ENCODE measurements at places on chromosomes 4 and X. TPM values are rescaled to one million over a fixed set of nuclear protein-coding genes. Genes with fewer than 3 reads are reported as not detected.

DNA sequence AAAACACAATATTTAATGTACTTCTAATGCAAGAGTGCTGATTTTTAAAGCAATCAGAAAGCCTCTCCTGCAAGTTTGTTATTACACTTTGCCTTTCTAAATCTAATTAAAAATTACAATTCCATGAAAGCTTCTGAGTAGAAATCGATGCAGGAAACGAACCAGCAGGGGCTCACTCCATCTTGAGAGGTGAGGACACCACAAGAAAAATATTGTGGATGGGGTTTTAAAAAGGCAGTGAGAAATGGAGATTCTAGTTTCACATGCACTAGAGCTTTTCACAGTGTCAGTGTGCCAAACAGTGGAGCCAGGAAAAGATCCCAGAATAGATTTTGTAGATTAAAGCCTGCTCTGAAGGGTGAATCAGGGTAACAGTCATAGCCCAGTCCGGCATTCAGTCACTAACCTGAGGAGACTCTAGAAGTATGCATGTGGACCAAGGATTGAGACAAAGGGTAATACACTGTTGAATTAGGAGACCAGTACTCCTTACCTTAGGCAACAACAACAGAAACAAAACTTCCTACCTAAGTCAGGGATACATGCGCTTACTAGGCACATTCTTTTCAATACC is 362.3 kb downstream of the NAF1 start:
- no peak for DNase-seq

- peak; percentile 25 for DNase-seq
These were observed 242.2 kb upstream of the GK2 start for GRCh38 chr4:79650217-79650616.

PDE6B gene
- total RNA-seq: 0.34 TPM

GRCh38 chr4:181569553-181569952 is 673.6 kb upstream of the TENM3 start:
- peak; percentile 58 for DNase-seq

DNA sequence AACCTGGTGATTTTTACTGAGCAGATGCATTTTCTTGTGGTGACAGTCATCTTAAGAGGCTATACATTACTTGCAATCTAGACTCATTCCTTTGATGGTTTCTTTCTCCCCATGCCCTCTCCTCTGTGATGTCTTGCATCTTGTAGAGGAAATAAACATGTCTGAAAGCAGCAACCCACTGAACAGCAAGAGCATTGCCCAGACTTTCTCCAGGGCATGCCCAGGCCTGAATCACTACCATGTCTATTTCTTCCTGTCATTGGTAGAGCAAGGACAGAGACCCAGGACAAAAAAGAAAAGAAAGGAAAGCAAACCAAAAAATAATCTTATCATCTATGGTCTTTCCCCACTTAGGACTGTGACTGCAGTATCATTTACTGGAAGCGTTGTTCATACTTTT is 326.1 kb downstream of the HNRNPD start:
- DNase-seq: no peak

GYPE gene
- not detected for total RNA-seq
